ENCODE measurements at places on chromosomes 11 and 22. TPM values are rescaled to one million over a fixed set of nuclear protein-coding genes. Genes with fewer than 3 reads are reported as not detected.

C1QTNF5 gene
- polyA plus RNA-seq: not detected

MYRF gene
- polyA plus RNA-seq: 19.2 TPM

ZP1 gene
- polyA plus RNA-seq: 0.32 TPM

DAGLA gene
- polyA plus RNA-seq: 2.2 TPM

LUZP2 gene
- polyA plus RNA-seq: not detected

KRTAP5-9 gene
- polyA plus RNA-seq: not detected

CPT1B gene
- 27.5 TPM for polyA plus RNA-seq
